Cortex of kidney (tissue), 1 donor: ENCODE measurements at places on chromosomes 5 and 9.

- no peak for DNase-seq
These were observed 439.3 kb upstream of the KLF4 start for GRCh38 chr9:107928701-107929371.

DNA sequence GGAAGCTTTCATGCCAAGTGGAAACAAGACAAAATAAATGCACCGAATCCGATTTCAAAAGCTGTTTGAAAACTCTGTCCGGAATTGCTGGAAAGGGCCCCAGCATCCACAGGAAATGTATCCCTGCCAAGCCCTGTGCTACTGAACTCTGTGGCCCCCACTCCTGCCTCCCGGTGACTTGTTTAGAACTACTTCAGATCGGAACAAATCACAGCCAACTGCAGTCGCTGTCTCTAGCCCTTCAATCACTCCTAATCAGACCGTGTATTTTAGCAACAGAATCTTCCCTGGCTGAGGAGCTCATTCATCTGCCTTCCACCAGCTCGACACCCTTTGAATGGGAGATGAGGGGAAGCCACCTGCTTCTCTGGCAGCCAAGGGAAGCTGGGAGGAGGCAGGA is 94.1 kb downstream of the KCNIP1 start:
- DNase-seq: no peak

DNA sequence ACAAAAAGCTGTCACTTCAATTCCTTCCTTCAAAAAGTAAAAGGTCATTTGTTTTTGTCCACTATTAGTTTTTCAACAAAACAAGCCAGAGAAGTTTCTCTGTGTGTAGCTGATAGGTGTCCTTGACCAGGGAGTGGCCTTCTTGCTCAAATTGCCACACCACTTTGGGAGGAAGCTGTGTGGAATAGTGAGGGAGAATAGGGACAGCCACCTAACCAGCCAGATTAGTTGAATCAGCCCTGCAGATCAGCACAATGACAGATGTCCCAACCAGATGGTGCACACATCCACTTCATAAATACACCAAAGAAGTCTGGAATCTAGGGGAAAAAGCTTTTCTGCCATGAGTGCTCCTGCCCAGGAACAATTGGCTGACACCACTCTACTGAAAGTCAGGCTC is 37.2 kb downstream of the NREP start:
- DNase-seq: no peak

- no peak for DNase-seq
These were observed 101.0 kb upstream of the MRPS30 start for GRCh38 chr5:44707721-44708120.

DNA sequence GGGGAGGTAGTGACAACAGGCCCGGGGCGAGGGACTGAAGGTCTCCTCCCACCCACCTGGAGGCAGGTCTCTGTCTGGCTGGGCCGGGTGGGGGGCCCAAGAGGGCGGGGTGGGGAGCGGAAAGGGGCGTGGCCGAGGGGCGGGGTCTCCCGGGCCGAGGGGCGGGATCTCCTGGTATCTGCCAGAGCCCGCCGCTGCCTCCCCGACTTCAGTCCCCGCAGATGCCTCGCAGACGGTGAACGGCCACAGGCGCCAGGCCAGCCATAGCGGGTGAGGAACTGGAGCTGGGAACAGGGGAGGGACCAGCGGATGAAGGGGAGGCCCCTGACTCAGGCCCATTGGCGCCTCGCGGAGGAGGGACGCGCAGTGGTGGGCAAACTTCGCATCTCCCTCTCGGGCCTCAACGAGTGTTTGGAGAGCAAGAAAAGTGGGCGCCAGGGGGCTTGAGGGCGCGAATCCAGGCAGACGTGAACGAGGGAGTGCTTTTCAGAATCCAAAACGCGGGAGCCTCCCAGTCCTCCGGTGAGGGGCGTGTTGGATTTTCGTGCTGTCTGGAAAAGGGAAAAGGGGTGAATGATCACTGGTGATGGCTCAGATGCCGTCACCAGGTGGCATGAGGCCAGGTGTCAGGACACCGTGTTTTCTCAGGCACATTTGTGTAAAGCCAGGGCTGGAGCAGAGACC is at the start of gene ADGRD2:
TSS of gene ADGRD2 (plus strand) at position 211 of the 684 bp plus-strand sequence. CDS start 1,216 bp downstream, outside the sequence.
- DNase-seq: no peak

DNA sequence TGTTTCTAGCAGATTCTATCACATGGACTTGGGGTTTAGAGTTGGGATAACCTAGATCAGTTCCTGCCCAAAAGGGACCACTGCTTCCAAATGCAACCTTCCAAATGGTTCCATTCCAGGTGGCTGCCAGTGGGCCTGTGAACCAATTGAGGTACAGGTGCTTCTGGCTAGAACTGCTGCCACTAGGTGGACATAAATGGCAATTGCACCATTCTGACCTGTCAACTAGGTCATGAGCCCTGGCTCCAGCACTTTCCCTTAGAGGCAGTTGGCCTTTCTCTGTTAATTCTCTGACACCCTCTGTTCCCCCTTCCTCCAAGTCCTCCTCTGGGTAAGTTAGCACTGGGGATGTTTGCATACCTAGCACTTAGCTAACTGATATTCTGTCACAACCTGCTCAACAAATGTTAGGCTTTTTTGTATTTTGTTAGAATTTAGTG is 16.6 kb upstream of the HEMGN start:
- no peak for DNase-seq
